Islet precursor cell (in vitro differentiated cells): ENCODE measurements at places on chromosomes 2 and 18.

DNA sequence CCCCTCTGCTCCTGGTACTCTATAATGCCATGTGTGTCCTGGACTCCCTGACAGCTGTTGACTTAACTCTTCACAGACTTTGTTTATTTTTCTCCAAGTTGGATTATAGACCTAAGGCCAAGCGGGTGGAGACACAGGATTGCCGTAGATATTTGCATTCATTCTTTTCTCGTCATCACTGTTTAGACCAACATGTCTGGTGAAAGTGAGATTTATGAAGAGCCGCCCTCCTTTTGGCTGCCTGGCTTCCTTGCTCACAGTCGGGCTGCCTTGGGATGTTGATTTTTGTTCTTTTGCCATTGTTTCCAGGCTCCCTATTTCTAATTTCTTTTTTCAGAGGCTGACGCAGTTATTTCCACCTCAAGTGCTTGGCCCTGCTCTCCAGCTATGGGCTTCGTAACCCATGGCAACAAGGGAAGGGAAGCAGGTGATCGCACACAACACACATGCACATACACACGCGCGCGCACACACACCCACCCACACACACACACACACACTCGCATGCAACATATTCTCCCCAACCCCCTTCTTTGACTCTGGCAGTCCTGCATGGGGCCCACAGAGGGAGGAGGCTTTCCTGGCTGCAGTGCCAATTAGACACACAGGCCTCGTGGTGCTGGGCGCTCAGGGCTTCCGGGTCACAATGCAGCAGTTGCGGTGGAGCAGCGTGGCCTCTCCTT is 296.5 kb downstream of the MTX2 start:
- no peak for DNase-seq

DNA sequence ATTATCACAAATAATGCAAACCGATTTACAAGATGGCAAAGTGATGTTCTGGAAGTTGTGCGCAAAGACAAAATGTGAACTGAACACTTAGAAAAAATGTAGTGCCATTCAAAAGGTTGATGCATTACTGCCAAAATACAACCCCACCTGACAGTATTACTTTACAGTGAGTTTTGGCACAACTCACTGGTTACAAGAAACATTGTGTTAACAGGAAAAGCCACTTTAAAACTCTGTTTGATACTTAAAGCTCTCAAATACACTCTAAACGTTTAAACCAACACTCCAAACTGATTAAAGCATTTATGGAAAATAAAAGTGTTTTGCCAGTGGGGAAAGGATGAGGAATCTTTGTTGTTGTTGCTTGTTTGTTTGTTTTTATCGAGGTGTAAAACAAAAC is 173.4 kb upstream of the SATB2 start:
- DNase-seq: no peak

- no peak for DNase-seq
Observed at GRCh38 chr2:240655931-240656886, 26.5 kb downstream of the AQP12B start.

DNA sequence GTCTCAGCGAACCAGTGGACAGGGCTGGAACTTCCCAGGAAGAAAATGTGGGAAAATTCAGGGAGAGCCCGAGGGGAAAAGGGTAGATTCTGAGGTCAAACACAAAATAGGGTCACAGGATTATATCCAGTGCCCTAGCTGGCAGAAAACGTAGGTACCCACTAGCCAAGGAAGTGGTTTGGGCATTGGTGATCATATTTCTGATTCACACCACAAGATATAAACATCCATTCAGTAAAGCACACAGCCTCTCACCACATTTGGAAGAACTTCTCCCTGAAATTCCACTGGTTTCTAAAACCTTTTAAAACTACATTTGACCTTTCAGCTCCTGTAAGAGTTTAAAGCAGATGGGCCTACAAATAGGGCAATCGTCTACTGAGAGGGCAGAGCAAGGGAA is 186.9 kb downstream of the TTC32 start:
- DNase-seq: no peak

DNA sequence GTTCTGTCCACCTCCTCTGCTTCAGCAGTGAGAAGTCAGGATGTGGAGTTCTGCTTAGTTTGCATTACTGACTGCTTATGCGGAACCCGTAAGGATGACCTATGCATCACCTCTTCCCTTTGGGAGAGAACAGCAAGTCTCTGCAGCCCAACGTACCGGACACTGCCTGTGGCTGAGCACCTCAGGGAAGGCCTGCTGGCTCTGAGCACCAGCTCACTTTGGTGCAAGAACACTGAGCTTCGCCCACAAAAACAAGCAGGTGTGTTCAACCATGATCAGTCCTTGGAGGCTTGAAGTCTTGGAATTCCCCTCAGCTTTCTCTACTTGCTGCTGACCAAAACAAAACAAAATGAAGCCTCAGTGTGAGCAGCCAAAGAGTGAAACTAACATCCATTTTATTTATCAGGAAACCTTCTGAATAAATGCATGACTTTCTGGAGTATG is 52.7 kb upstream of the NCK2 start:
- peak; percentile 40 for DNase-seq

DNA sequence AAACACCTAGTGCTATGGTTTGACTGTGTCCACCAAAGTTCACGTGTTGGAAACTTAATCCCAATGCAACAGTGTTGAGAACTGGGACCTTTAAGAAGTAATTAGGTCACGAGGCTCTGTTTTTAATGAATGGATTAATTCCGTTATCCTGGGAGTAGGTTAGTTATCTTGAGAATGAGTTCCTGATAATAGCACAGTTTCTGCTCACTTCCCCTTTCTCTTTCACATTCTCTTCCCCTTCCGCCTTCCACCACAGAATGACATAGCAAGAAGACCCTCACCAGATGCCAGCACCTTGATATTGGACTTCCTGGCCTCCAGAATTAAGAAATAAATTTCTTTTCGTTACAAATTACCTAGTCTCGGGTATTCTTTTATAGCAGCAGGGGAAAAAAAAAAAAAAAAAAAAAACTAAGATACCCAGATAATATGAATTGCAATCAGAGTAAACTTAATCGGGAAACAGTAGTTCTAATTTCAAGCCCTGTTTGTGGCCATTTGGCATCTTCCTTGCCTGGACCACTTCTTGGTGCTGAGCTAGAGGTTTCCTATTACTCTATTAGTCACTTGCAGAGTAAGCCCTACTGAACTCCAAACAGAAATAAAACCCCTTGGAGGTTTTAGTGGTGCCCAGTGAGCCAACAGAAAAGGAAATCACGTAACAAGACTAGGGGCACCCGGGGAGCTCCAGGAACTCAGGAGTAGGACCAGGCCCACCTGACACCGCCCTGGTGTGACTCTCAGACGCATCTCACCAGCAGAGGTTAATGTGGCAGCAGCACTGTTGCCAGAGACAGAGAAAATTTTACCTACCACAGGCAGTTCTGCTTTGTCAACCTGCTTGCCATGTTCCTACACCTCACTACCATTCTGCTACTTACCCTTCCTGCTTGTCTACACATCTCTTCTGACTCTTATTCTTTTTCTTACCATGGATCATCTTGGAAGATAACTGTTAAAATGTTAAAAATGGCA is 147.6 kb upstream of the CAB39 start:
- no peak for DNase-seq

DNA sequence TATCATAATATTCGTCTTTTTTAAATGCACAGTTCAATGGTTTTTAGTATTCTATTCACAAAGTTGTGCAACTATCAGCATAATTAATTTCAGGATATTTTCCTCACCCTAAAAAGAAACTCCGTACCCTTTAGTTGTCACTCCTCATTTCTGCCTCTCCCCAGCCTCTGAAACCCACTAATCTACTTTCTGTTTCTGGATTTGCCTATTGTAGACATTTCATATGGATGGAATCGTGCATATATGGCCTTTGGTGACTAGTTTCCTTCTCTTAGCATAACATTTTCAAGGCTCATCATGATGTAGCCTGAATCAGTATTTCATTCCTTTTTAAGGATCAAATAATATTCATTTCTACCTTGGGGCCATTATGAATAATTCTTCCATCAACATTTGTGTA is 18.5 kb downstream of the NEURL3 start:
- DNase-seq: no peak

- no peak for DNase-seq
Observed at GRCh38 chr18:24326211-24326610, 71.4 kb downstream of the OSBPL1A start.

DNA sequence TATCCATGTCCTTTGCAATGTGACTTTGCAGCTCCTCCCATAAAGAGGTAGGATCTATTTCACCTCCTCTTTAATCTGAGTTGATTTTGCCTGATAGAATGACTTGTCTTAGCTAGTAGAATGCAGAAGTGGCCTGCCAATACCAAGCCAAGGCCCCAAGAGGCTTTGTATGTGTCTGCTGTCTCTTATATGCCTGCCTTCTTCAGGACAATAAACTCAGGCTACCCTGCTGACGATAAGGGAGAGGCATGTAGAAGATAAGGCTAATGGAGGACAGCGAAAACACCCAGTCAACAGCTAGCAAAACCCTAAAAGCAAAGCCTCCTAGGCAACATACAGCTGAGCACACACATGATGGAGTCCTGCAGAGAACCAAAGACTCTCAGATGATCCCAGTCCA is 1.8 kb upstream of the ZC3H8 start:
- DNase-seq: no peak

GRCh38 chr2:232728785-232729184 is 31.7 kb downstream of the GIGYF2 start:
- DNase-seq: no peak

DNA sequence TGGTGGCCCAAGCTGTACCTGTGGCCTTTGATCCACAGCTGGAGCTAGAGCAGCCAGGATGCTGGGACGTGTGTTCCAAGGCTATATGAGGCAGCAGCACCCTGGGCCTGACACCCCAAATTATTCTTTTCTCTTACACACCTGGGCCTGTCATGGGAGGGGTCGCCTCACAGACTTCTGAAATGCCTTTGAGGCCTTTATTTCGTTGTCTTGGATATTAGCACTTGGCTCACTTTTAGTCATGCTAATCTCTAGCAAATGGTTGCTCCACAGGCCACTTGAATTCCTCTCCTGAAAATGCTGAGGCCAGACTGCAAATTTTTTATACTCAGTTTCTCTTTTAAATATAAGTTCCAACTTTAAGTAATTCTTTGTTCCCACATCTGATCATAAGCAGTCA is 22.0 kb upstream of the IL1R2 start:
- no peak for DNase-seq

DNA sequence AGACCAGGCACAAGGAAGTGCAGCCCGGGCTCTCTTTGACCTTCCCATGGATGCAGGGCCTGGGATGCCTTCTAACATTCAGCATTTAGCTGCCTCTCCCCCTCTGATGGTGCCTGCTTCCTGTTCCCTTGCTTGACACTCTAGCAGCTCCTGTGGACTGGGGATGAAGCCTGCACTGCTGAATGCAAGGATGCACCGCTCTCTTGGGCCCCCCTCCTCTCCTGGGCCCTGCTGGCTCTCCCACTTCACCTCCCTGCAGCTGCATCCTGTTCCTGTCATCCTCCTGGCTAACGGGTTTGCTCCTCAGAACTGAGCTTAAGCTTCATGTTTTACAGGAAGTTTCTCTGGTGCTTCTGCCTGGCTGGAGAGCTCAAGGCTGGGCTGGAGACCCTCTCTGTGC is 254.1 kb downstream of the TSN start:
- no peak for DNase-seq

GRCh38 chr2:237980087-237980486 is 13.3 kb downstream of the UBE2F start:
- peak; percentile 48 for DNase-seq

DNA sequence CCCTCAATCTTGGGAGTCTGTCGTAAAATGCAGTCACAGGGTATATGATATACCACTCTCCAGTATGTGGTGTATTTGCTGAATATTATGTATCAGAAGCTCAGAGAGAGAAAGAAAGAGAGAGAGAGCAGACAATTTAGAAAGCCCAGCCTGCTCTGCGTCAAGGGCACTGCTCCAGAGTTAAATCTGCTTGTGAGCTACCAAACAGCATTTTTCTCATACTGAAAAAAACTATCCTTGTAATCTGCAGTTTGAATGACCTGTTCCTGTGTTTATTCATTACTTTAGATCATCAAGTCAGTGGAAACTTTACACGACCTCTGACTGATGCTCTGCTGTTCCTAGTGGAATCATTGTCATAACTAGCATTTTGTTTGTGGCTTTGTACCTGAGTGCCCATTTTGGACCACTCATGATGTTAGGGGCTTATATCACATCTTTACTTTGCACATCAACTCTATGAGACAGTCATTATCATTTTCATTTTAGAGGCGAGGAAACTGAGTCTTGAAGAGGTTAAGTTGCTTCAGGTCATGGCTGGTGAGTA is 89.2 kb upstream of the PELI1 start:
- no peak for DNase-seq

- DNase-seq: peak; percentile 76
Observed at GRCh38 chr2:218074031-218074430, 5.0 kb downstream of the RUFY4 start.

- DNase-seq: peak; percentile 43
Observed at GRCh38 chr2:127581516-127582490, 46.3 kb downstream of the MYO7B start.

- no peak for DNase-seq
Observed at GRCh38 chr2:15985531-15985930, 45.2 kb downstream of the MYCN start.

- no peak for DNase-seq
Observed at GRCh38 chr2:121400201-121400600, 115.2 kb upstream of the TFCP2L1 start.

GRCh38 chr2:73970850-73971471 is 13.7 kb upstream of the TET3 start:
- DNase-seq: no peak

- DNase-seq: no peak
Observed at GRCh38 chr2:8058652-8059051, 623.2 kb upstream of the ID2 start.

DNA sequence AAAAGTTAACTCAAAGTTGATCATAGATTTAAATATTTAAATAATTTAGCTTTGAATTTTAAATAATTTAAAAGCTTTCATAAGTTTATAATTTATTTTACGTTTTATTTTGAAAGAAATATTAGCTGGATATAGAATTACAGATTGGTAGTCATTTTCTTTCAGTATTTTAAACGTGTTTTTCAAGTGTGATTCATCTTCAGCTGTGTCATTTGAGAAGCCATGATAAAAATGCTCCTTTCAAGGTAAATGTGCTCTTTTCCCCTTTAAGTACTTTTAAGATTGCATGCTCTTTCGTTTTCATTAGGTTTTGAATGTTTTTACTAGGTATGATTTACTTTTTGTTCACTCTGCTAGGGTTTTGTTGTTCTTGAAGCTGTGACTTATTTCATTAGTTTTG is 116.8 kb upstream of the FIGN start:
- DNase-seq: no peak

DNA sequence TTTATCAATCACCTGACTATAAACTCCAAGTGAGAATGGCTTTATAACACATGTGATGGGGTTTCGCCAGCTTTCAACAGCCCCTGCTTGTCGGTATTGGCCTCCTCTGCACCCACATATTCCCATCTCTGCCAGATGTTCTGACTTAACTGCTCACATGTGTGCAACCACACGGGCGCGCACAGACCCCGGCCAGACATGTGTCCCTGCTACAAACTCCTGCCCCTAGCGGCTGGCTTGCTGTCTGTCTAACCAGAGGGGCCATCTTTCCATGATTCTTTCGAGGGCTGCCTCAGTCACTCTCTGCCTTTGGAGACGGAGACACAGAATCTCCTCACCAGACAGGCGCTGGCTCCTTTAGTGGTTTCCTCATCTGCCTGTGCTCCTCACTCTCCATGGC is 15.3 kb downstream of the STON1 start:
- peak; percentile 60 for DNase-seq
